ENCODE measurements at places on chromosomes 1 and 21.

GRCh38 chr1:8831340-8831739 is 13.9 kb upstream of the RERE start:
- DNase-seq: no peak

- DNase-seq: no peak
Measured at GRCh38 chr1:109531826-109532364, 7.8 kb upstream of the GPR61 start.

GRCh38 chr1:29325675-29326074 is 89.4 kb downstream of the PTPRU start:
- no peak for DNase-seq

- no peak for DNase-seq
Measured at GRCh38 chr1:103250441-103250861, 142.1 kb upstream of the COL11A1 start.

DNA sequence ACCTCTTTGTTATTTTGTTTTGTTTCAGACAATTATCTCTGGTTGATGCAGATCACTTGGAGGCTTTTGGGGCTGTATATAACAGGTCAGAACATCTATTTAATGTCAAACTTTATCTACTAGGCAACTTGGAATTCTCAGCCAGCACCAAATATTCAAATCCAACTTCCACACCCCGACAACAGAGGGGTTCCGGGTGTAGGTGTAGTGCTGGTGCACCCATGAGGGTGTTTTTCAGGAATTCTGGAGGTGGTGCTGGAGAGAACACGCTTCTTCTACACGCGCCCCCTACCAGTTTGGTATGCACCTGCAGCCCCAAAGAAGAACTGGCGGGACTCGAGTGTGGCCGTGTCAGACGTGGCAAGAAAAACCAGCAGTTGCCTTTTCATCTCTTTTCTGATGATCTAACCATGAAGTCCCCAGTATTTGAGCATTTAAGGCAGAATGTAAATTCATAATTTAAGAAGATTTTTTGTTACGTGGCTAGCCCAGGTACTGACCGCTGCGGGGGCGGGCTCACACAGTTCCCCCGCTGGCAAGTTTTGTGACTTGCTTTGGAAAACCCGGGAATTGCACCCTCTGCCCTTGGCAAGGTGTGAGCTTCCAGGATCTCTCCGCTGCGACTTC is 462 bp upstream of the TLCD4 start:
- no peak for DNase-seq

DNA sequence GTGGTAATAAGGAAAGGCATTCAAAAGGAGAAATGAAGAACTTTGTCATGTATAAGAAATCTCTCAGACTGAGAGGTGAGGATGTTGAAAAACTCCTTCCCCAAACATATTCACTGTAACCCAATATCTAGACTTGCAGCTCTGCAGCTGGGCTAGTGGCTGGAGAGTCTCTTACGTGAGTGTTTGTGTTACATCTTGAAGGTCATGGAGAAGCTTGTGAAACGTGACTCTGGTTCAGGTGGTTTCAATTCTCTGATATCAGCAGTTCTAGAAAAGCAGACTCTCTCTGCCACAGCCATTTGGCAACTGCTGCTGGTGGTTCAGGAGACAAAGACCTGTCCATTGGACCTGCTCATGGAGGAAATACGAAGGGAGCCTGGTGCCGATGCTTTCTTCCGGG is 55.0 kb upstream of the EPHA8 start:
- DNase-seq: no peak

GRCh38 chr1:77300566-77300965 is 18.7 kb downstream of the AK5 start:
- DNase-seq: no peak

DNA sequence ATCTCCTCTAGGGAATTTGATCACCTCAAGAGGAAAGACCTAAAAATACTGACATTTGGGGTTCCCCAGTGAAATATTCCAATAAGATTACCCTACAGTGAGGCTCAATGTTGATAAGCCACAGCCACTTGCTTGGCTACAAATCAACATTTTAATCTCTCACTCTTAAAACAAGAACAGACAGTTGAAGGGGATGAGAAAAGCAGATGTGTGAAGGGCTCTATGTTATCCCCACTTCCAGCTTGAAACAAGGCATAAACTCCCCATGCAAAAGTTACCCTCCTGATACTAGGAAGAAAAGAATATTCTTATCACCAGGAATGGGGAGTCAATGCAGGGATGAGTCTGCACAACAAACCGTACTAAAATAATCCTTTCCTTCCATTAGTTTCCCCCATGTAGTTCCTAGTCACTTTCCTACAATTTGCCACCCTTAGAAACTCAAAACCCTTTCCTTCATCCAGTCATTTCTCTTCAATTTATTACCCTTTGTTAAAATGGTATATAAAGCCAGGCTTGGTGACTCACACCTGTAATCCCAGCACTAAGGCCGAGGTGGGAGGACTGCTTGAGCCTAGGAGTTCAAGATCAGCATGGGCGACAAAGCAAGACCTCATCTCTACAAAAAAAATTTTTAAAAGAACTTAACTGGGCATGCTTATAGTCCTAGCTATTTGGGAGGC is 29.5 kb downstream of the LPGAT1 start:
- no peak for DNase-seq

- no peak for DNase-seq
Measured at GRCh38 chr21:23698619-23699018, 1908.7 kb downstream of the MRPL39 start.

DNA sequence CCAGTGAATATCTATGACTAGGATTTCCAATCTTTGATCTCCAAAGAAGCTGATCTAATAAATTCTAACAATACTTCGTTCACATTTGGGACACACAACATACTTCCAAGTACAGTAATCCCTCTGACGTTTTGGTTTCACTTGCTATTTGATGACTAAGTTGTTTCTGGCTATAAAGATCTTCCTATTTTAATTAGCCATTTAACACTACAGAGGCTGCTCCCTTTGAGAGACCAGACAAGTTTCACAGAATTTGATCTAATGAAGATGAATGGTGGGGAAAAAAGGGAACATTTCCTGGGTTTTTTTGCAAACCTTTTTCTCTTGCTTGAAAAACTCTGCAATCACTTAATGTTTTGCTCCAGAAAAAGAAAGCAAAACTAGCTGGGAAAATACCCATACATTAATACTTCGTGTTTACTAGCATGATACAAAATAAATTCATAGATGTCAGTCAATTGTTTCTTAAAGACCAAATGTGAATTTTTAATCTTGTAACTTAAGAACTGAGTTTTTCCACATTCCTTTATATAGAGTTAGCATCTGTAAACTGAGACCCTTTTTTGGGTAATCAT is 28.0 kb upstream of the GLIS1 start:
- no peak for DNase-seq

DNA sequence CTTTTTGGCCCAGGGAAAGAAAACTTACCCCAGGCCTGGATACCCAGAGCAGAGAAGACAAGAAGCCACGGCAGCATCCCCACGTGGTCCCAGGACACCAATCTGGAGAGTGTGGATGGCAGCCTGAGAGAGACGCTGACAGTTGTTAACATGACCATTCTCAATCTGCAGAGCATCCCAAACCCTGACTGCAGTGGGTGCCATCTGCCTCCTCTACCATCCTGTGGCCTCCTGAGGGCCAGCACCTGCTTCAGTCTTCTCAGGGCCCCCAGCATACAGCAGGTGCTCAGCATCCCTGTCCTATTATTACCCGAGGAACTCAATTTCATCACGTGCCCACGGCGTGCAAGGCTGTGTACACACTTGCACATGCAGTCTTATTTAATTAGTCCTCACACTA is 785 bp downstream of the PGLYRP4 start:
- DNase-seq: no peak

DNA sequence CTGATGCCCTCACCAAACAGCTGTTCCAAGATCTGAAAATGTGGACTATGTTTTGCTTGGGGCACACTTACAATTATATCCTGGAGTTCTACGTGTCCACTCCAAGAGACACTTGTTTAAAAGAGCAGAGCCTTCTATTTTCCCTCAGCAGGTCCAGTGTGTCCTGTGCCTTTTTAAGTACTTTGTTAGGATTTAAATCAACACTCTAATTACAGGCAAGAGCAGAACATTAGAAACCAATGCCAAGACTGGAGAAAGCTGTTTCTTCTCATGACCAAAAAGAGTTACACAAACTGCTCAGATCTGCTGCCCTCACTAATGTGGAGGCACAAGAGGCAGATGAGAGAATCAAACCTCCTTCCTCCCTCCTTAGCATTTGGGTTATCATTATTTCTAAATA is 452.9 kb downstream of the LMO4 start:
- DNase-seq: no peak

GRCh38 chr1:233993651-233994050 is 89.2 kb downstream of the SLC35F3 start:
- DNase-seq: no peak

DNA sequence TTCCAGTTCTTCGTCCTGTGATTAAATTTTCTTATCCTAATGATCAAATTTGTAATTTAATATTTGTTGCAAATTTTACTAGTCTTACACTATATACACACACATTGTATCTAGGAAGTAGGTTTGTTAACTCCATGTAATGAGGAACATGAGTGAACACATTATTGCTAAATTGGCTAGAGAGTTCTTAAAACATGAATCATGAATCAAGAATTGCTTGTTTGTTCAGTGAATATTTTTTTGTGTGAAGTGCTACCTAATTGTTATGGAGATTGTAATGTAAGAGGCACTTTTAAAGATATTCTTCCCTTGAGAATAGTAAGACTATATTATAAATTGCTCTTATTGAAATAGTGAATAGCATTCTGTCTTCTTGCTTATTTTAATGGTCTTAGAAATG is 4.6 kb downstream of the GPSM2 start:
- no peak for DNase-seq

GRCh38 chr21:25489673-25490072 is 117.6 kb downstream of the MRPL39 start:
- DNase-seq: no peak

GRCh38 chr1:94037392-94038229 is 83.3 kb downstream of the ABCA4 start:
- no peak for DNase-seq

DNA sequence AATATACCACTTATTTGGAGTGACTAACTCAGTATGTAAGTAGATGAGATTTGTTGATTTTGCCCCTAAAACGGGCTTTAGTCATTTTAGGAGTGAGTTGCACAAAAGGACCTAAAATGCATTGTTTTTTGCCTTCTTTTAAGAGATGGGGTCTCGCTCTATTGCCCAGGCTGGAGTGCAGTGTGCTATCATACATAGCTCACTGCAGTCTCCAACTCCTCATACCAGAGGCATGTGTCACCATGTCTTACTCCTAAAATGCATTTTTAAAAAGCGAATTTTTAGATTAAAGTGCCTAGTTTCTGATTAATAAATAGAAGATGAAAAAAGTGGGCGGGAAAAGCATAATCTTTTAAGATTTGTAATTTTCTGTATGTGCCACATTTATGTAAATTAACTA is 11.5 kb upstream of the NEXN start:
- DNase-seq: no peak

DNA sequence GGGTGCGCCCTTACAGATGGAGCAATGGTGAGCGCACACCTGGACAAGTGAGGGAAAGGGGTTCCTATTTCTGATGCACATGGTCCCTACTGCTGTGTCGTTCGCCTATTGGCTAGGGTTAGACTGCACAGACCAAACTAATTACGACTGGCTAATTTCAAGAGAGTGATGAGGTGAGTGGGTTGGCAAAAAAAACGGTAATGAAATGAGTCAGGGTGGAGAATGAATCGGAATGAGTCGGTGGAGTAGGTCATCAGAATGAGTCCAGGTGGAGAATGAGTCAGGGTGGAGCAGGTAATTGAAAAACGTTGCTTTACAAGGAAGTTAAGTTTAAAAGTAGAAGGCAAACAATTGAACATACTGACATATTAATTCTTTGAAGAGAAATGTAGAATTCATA is 79.8 kb downstream of the WDR4 start:
- DNase-seq: no peak

GRCh38 chr1:229240532-229240931 is 30.4 kb upstream of the RAB4A start:
- DNase-seq: no peak

DNA sequence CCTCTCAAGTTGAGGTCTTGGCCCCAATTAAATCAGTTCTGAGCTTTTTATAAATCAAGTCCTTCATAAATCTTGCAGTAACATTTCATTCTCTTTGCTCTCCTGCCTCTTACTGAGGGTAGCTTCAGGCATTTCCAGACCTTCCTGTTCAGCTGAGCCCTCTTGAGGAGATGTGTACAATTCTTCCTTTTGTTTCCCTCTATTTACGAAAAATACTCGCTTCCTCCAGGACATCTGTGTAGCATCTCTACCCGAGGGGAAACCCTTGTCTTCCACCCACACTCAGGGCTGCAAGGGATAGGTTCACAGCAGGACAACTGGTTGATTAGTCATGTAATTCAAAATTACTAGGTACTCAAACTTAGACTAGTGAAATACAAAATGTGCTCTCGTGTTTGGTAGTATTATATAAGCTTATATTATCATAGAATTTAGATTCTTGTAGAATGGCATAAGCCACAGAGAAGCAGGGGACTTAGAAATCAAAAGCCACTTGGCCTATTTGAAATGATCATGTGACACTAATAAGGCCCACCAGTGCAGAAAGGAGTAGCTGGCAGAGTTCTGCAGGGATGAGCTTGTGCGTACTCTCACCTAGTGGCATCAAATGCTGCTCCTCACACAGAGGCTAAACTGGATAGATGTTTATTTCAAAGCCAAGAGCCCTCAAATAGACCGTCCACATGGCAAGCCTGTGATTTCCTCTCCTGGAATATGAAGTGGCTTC is 126.7 kb downstream of the GDAP2 start:
- DNase-seq: no peak

GRCh38 chr1:229381234-229381633 is 38.4 kb upstream of the CCSAP start:
- DNase-seq: no peak

Data from CMK (cell line).